ENCODE measurements at places on chromosomes 1 and 21.
A peak's percentile ranks its signal among the peaks of the same experiment; 100 is the strongest.

DNA sequence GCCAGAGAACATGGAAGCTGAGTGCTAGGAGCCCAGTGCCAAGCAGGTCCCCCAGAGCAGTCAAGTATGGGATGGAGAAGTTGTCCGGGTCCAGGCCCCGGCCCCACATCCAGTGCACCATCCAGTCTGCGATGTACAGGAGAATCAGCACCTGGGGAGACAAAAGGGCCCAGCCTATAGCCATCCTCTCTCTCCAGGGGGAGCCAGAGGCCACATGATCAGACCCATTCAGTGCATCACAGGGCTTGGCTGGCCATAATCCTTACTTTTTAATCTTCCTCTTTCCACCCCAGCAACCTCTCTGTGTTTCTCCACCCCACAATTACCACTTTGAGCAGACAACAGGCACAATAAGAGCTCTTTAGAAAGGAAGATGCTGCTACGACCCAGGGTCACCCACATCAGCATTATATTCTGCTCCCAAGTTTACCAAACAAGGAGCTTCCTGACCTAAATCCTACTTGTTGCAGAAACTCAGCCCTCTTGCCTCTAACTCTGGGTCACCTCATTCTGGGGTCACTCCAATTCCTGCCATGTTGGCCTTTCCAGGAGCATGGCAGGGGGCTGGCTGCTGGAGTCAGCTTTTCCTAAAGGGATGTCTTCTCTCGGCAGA lies 16.4 kb upstream of the RAB29 start:
- peak; percentile 35 for DNase-seq

GRCh38 chr1:176119549-176119948 lies 87.5 kb downstream of the COP1 start:
- no peak for DNase-seq

DNA sequence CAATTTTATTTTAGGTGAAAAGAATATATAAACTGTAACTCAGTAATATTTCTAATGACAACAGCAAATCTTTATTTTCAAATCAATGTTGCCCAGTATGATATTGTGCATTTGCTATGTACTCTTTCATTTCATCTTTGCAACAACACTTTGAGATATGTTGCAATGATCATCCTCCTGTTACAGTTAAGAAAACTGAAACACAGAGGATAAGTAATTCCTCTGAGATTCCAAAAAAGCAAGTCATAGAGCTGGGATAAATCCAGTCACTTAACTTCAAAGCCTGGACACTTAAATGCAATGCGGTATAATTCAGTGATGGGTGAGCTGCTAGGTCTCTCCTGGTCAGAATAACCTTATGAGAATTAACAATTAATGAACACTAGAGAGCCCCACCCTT lies 48.6 kb upstream of the EXO1 start:
- DNase-seq, result no peak

- DNase-seq, result no peak
Measured at GRCh38 chr1:170134521-170134920, 11.2 kb upstream of the NTMT2 start.

DNA sequence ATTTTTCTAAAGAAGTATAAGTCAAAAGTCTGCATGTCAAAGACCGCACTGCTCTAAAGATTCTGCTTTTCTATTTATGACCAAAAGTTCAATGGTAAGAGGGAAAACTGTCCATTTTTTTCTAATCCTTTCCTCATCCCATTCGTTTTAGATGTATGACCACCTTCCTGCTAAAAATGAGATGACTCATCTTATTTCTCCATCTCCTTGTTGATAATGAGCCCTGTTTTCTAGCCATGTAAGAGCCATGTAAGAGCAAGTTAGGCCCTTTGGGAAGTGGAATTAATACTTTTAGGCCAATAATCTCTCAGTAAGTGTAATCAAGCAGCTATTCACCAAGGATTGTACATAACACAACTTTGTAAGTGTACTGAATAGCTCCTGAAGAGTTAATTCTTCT lies 475.6 kb upstream of the B3GALT2 start:
- DNase-seq, result no peak

DNA sequence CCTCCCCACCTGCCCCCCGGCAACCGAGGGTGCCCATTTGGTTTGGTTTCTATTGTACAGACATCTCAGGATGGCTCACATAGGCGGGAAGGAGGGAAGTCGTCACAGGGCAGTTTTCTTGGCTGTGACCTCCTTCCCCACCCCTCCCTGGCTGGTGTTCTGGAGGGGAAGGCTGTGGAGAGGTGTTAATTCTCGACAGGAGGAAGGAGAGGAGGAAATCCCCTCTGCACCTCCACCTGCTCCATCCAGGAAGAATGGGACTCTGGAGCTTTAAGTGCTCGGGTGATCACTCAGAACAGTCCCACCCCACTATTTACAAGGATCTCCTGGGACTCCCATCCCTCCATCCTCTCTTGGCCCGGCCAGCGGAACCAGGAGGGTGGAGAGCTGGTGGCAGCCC lies 7.6 kb downstream of the MEX3A start:
- no peak for DNase-seq

DNA sequence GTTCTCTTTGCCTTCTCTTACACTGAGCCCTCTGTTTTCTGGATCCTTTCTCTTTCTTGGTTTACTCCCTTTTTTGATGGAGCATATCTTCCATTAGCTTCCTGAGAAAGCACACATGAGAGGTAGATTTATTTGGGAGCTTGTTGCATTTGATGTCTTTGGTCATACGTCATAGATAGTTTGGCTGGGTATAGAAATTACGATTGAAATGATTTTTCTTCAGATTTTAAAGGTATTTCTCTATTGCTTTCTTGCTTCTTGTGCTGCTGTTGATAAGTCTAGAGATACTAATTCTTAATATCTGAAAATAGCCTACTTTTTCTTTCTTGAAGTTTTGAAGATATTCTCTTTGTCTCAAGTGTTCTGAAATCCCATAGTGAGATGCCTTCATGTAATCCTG lies 45.3 kb upstream of the RUNX3 start:
- DNase-seq, result no peak

DNA sequence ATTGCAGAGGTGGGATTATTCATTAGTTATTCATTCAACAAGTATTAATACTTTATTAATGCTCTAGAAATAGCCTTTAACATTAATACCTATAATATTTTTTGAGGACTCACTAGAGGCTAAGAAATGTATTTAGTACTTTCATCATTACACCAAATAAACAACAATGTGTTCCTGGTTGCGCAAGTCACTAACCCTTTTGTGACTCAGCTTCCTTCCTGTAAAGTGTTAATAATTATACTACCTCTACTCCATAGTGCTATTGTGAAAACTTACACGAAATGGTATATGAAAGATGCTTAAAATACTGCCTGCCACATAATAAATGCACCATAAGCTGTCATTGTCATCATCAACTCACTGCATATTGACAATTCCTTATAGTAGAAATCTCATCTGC lies 431.0 kb downstream of the DPYD start:
- DNase-seq, result no peak

- DNase-seq, result no peak
Measured at GRCh38 chr1:241637046-241637590, 3.1 kb downstream of the CHML start.

DNA sequence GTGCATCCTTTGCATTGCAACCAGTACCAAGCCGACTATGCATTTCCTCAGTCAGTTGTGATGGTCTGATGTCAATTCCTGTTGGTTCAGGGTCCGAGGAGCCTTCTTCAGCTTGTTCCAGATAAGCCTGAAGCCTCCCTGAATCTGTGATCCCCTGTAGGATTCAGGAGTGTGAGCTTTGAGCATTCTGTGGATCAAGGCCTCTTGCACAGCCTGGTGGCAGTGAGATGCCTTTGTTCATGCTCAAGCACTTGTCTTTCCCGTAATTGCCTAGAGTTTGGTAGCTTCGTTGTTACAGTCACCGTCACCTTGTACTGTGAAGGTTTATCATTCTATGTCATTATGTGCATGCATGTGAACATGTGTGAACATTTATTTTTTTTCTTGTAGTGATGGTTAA lies 103.5 kb downstream of the PBX1 start:
- DNase-seq, result no peak

GRCh38 chr1:179303200-179303785 lies 9.7 kb downstream of the SOAT1 start:
- no peak for DNase-seq

GRCh38 chr1:160978510-160978927 lies 23.9 kb upstream of the ITLN2 start:
- no peak for DNase-seq

GRCh38 chr1:36148821-36149236 lies 457 bp downstream of the TRAPPC3 start:
- DNase-seq, result no peak

DNA sequence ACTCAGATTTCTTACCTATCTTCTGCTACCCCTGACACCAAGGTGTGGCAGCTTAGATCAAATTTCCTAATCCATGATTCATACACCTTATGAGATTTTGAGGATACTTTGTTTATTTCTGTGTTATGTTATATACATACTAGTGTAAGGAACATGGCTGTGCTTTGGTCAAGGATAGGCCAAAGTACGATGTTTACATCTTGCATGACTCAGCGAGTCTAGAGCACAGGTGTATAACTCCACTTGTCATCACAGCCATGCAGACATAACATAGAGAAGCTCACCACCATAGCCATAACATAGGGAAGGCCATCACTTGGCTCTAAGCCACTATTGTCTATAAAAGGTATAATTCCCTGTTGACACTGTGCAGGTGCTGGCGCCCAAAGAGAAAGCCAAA lies 61.2 kb downstream of the GBP6 start:
- DNase-seq, result no peak

- DNase-seq, result no peak
Measured at GRCh38 chr1:180386745-180387367, 115.5 kb downstream of the ACBD6 start.

GRCh38 chr1:28877132-28877781 lies 37.1 kb upstream of the EPB41 start:
- DNase-seq, result peak; percentile 55

DNA sequence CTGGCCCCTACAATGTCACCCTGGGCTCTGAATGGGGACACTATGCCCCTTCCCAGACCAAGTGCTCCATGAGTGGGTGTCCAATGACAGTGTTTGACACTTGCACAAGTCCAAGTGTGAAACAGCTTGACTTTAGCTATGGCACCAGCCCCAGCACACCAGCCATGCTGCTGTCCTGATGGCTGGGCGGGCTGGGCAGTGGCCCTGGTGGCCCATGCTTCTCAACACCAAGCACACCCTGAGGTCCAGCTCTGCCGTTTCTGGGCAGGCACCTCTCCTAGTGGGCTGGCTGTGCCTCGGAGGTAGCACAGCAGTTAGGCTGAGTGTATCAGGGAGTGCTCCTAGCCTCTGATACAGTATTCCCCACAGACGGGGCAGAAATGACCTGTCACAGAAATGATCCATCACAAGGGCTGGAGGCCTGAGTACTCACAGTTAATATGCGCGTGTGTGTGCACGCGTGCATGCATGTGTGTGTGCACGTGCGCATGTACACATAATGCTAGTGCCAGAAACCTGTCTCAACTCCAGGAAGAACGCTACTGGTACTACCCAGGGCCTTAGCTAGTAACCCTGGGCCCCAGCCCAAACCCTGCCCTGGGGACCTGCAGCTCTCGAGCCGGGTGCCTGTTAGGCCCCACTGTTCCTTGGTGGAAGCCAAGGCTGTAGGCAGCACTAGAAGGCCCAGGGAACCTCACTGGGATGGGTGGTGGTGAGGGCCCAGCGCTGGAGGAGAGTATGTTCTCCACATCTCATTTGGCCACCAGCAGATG lies 134.0 kb downstream of the DMRTB1 start:
- no peak for DNase-seq

DNA sequence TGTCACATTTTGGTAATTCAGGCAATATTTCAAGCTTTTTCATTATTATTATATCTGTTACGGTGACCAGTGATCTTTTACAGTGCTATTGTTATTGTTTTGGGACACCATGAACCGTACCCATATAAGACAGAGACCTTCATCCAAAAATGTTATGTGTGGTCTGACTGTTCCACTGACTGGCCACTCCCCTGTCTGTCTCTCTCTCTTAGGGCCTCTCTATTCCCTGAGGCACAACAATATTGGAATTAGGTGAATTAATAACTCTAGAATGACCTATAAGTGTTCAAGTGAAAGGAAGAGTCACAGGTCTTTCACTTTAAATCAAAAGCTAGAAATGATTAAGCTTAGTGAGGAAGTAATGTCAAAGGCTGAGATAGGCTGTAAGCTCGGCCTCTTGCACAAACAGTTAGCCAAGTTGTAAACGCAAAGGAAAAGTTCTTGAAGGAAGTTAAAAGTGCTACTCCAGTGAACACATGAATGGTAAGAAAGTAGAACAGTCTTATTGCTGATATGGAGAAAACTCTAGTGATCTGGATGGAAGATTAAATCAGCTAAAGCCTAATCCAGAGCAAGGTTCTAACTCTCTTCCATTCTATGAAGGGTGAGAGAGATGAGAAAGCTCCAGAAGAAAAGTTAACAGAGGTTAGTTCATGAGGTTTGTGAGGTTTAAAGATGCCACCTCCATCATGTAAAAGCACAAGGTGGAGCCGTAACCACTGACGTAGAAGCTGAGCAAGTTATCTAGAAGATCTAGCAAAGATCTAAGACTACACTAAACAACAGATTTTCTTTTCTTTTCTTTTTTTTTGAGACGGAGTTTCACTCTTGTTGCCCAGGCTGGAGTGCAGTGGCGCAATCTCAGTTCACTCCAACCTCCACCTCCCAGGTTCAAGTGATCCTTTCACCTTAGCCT lies 19.7 kb upstream of the DIPK1A start:
- no peak for DNase-seq

DNA sequence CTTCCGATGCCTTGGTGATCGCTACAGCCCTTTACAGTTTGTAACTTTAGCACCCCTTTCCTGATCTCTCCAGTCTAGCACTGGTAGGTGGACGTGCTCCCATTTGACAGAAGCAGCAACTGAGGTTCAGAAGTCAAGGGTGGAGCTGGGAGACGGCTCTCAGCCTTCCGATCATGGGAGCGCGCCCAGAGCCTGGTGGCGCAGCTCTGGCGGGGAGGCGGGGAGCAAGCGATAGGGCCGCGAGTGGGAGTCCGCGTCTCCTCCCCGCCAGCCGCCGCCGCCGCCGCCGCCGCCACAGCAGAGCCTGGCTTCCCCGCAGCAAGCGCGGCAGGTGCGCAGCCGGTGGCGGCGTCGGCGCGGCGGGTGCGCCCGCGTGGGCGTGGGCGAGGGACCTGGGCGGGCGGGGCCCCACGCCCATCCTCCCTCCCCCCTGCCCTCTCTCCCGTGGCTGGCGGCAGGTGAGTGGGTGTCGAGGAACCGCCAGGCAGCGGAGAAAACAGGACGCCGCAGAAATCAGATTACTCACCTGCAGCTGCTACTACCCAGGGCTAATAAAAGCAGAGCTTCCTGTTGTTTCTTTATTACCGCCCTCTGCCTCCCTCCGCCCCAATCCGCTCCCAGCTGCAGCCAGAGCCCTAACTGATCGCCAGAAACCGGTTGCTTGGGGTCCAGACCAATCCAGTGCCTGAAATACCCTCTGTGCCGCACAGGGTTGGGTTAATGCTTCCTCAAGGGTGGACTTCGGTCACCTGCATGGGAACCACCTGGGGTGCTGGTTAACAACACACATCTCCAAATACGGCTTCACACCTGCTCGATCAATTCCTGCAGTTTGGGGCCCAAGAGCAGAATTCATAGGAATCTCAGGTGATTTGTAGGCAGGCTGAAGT lies 60.2 kb upstream of the ID3 start:
- DNase-seq, result peak; percentile 53

- no peak for DNase-seq
Measured at GRCh38 chr1:109705411-109705810, 6.6 kb upstream of the GSTM5 start.

- no peak for DNase-seq
Measured at GRCh38 chr1:218611916-218612585, 266.9 kb downstream of the TGFB2 start.

GRCh38 chr1:173682184-173682583 lies 12.5 kb upstream of the ANKRD45 start:
- DNase-seq, result no peak

- DNase-seq, result no peak
Measured at GRCh38 chr1:24154215-24154614, 11.3 kb upstream of the IL22RA1 start.
